Activated T-cell treated with anti-CD3 and anti-CD28 coated beads, Interleukin-2, amount 50 U/mL, for 24 hours (primary cell): ENCODE measurements at places on chromosomes 13 and 19.

DNA sequence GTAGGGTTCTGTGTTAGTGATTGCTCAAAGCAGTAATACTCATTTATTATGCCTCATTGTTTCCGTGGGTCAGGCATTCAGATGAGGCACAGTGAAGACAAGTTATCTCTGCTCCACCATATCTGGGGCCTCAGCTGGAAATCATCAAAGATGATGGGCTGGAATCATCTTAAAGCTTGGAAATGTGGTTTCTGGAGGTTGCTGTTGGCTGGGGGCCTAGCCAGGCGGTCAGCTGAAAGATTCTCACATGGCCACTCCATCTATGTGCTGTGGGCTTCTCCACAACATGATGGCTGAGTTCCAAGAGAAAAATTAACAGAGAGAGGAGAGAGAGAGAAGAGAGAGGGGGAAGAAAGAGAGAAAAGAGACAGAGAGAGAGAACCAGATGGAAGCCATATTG is 75.5 kb downstream of the OLFM4 start:
- no peak for DNase-seq

- no peak for DNase-seq
These were observed 111.7 kb downstream of the MIPEP start for GRCh38 chr13:23777575-23777870.

DNA sequence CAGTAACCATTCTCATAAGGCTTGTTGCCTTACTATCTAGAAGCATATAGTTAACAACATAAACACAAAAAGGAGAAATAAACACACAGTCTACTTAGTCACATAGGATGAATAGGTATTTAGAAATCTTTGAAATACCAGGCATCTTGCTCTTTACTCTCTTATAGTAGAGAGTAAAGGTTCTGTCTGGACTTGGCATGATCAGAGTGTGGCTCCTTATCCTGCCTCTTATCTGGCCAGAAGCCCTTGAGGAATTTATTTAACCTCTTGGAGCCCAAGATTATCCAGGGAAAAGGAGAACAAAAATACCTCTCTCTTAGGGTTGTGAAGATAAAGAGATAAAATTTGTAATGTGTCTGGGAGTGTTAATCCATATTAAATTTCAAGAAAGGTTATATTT is 100.2 kb upstream of the MBNL2 start:
- no peak for DNase-seq

GRCh38 chr19:54633401-54633800 is 3.1 kb downstream of the LILRB1 start:
- no peak for DNase-seq

- DNase-seq: no peak
These were observed 112.3 kb upstream of the FBXL3 start for GRCh38 chr13:77139306-77139705.

DNA sequence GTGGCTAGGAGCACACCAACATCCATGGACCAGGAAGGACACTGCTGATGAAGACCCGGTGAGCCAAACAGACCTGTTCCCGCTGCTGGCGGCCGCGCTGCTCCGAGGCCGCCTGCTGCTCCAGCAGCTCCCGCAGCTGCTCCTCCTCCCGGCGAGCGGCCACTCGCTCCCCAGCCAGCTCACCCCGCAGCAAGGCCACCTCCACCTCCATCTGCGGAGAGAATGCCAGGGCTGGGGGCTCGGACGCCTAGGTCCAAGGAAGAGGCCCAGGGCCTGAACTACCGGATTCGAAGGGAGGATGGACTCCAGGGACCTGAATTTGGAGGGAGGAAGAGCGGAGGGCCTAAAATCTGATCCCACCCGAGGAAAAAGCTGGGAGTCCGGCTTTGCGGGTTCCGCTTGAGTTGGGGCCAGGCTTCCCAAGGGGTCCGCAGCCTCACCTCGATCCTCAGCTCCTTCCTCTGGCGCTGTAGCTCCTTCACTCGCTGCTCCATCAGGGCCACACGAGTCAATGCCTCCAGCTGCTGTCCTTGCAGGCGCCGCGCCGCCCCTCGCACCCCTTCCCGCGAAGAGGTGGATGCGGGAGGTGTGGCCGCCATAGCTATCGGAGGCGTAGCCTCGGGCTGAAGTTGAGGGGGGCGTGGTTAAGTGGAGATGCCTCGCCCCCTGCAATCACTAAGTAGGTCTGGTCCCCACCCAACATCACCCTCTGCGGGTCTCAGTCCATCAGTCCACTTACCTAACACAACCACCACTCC is 2.7 kb downstream of the PHLDB3 start:
- DNase-seq: no peak

- no peak for DNase-seq
These were observed 10.0 kb upstream of the PNMA8A start for GRCh38 chr19:46481223-46481848.

GRCh38 chr13:79226250-79226649 is 179.8 kb downstream of the RBM26 start:
- DNase-seq: no peak

- peak; percentile 81 for DNase-seq
These were observed 2.3 kb upstream of the STRN4 start for GRCh38 chr19:46748325-46749109.

- no peak for DNase-seq
These were observed 65.1 kb upstream of the GJB6 start for GRCh38 chr13:20297181-20297580.

GRCh38 chr19:28363254-28363653 is 849.7 kb downstream of the UQCRFS1 start:
- no peak for DNase-seq

GRCh38 chr19:30686176-30686820 is 314.1 kb downstream of the ZNF536 start:
- no peak for DNase-seq

GRCh38 chr19:47713046-47714021 is at the start of gene EHD2:
Gene EHD2, plus strand, starts transcription at chr19:47713422. Its CDS starts 3,191 bp downstream, at chr19:47716613.
- peak; percentile 74 for DNase-seq

DNA sequence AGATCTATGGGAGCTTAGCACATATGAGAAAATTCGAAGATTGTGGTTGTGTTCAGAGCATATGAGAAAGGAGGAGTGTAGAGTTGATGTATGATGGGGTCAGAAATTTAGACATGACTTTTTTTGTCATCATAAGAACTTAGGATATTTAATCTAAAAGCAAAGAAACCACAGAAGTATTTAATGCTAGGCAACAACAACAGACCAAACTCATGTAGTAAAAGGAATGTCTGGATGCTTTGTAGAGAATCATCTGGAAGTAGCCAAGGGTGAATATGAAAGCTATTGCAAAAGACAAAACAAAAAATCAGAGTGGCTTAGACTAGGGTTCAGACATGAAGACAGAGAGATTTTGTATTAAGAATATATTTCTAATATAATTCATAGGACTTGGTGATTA is 190.3 kb downstream of the SLITRK1 start:
- DNase-seq: no peak

DNA sequence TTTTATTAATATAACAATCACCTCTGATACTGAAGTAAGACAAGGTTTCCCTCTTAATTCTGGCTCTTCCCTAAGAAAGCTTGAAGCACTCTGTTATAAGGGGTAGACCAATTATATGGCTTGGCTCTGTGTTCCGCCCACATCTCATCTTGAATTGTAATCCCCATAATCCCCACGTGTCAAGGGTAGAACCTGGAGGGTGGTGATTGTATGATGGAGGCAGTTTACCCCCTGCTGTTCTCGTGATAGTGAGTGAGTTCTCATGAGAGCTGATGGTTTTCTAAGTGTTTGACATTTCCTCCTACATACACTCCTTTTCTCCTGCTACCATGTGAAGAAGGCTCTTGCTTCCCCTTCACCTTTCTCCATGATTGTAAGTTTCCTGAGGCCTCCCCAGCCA is 363.8 kb upstream of the PCDH20 start:
- no peak for DNase-seq

DNA sequence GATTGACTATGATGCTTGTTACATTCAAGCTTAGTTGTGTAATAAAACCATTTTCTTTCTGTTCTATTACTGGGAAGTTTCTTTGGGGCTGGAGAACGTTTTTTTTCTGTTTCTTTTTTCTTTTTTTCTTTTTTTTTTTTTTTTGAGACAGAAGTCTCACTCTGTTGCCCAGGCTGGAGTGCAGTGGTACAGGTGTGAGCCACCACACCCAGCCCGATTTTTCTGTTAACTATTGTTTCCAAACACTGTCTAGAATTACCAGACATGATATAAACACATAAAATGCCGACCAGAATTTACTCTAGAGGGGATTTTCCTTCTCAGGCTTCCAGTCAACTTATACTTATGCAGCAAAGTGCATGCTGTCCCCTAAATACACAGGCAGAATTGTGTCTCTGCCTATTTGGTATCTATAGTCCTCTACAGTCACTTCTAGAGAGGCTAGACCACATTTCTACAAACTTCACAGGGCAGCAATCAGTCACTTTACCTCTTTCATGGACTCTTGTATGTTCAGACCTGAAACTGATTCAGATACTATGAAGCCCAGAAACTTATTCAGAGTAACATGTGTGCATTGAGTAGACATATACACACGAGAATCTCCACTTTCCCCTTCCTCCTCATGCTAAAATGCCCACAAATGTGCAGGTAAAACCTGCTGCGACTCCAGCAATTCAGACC is 121.2 kb downstream of the ZNF737 start:
- DNase-seq: no peak

GRCh38 chr19:10219678-10220077 is 11.5 kb downstream of the S1PR2 start:
- no peak for DNase-seq

DNA sequence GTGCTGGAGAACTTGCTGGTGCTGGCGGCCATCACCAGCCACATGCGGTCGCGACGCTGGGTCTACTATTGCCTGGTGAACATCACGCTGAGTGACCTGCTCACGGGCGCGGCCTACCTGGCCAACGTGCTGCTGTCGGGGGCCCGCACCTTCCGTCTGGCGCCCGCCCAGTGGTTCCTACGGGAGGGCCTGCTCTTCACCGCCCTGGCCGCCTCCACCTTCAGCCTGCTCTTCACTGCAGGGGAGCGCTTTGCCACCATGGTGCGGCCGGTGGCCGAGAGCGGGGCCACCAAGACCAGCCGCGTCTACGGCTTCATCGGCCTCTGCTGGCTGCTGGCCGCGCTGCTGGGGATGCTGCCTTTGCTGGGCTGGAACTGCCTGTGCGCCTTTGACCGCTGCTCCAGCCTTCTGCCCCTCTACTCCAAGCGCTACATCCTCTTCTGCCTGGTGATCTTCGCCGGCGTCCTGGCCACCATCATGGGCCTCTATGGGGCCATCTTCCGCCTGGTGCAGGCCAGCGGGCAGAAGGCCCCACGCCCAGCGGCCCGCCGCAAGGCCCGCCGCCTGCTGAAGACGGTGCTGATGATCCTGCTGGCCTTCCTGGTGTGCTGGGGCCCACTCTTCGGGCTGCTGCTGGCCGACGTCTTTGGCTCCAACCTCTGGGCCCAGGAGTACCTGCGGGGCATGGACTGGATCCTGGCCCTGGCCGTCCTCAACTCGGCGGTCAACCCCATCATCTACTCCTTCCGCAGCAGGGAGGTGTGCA is 587 bp downstream of the S1PR4 start:
- peak; percentile 74 for DNase-seq

DNA sequence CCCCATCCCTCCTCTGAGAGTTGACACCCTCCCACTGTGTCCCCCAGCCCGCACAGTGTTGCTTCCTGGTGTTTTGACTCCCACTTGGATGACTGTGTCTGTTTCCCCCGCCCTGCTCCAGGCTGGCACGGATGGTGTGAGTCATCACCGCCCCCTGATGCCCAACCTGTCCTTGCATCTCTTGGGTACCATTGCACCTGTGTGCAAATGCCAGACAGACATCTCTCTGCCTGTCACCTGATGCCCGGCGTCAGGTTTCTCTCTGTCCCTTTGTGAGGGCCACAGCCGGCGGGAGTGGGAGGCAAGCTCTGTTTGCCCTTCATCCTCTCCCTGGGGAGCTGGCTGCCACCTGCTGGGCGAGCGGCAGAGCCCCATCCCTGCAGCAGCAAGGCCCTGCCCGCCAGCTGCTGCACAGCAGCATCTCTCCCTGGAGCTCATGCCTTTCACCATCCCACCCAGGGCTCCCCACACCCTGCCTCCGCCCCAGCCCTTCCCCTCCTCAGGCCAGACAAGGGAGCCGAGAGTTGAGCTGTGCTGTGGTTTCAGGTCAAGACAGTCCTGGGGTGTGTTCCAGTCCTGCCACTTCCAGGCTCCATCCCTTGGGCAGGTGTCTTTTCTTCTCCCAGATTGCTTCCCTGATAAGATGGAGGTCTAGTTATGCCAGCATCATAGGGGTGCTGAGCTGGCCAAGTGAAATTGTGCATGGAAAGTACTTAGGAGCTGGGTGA is 29.7 kb downstream of the NKPD1 start:
- DNase-seq: no peak

- DNase-seq: peak; percentile 37
These were observed 566 bp downstream of the MPV17L2 start for GRCh38 chr19:18193388-18194180.

DNA sequence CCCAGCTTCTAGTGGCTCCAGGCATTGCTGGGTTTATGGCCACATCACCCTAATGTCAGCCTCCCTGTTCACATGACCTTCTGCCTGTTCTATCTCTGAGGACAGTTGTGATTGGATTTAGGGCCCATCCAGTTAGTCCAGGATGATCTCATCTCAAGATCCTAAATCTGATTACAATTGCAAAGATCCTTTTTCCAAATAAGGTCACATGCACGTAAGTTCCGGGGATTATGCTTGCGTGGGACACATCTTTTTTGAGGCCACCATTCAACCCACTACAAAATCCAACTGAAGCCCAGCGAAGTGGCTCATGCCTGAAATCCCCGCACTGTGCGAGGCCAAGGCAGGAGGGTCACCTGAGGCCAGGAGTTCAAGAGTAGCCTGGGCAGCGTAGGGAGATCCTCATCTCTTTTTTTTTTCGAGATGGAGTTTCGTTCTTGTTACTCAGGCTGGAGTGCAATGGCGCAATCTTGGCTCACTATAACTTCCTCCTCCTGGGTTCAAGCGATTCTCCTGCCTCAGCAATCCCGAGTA is 12.3 kb downstream of the PLD3 start:
- no peak for DNase-seq

- DNase-seq: no peak
These were observed 713.8 kb upstream of the GPC6 start for GRCh38 chr13:92512852-92513251.

GRCh38 chr19:1351381-1351851 is 32.3 kb upstream of the NDUFS7 start:
- no peak for DNase-seq

GRCh38 chr19:12720296-12720695 is 3.4 kb downstream of the TNPO2 start:
- DNase-seq: no peak

GRCh38 chr19:4338441-4339355 is at the start of gene STAP2:
Gene STAP2, minus strand, starts transcription at chr19:4338827. Its CDS starts 74 bp downstream, at chr19:4338753.
- peak; percentile 65 for DNase-seq

DNA sequence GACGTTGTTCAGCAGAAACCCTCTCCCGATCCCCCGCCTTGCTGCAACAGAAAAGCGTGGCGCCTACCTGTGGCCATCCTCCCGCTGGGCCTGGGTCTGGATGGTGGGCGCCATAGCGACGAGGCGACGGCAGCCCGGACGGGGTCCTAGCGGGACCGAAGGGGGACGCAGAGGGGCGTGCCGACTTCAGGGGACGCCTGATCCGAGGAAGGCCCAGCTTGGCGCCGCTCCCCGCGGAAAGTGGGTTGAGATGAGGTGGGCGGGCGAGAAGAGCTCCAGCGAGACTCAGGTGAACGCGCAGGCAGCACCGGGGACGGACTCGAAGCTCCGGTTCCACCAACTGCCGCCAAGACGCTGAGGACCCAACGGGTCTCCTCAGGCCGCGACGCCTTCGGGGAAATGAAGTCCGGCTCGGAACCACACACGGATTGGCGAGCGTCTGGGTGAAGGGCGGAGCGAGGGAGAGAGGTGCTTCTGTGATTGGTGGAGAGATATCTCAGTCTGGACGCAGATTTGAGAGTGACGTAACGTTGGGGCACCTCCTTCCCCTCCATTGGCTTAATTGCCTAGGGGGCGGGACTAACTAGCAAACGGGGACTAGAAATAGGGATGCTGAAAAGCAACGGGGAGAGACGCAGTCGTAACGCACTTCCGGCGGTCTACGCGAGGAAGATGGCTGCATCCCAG is at the start of the genes MED29 and PAF1:
Gene MED29 (plus strand): TSS at position 628 of the 687 bp plus-strand sequence. CDS start 45 bp downstream, at position 673.
Gene PAF1 (minus strand): TSS at position 356 of the 687 bp plus-strand sequence. CDS start 242 bp downstream, at position 114.
- peak; percentile 92 for DNase-seq
